Colonic mucosa (tissue), 4 donors: ENCODE measurements at places on chromosomes 2 and 18.

GRCh38 chr18:45007531-45007930 lies 326.8 kb downstream of the SETBP1 start:
- DNase-seq: no peak

GRCh38 chr2:180254872-180255271 lies 247.8 kb upstream of the CWC22 start:
- no peak for DNase-seq

GRCh38 chr18:35528749-35529274 lies 31.1 kb upstream of the INO80C start:
- DNase-seq: no peak

DNA sequence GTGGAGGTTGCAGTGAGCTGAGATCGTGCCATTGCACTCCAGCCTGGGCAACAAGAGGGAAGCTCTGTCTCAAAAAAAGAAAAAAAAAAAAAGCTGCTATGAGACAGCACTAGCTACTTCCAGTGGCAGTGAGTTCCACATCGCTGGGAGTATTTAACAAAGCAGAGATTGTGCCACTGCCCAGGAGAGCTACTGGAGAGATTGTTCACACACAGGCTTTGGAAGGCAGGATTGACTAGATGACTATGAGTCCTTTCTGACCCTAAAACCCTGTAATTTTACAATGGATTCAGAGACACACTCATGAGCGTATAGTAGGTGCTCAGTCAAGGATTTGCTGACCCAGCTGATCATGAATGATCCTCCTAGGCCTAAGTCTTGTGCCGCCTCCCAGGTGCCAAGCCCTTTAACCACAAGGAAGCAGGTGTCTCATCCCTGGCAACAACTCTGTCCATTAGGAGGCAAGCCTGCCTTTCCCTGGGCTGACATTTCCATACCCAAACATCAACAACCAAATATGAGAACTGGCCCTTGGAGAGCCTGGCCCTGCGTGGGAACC lies 45.0 kb upstream of the ODC1 start:
- DNase-seq: peak; percentile 40

GRCh38 chr18:56637711-56638231 lies 621 bp downstream of the TXNL1 start:
- no peak for DNase-seq

- no peak for DNase-seq
Observed at GRCh38 chr18:51575171-51575570, 377.7 kb upstream of the MEX3C start.
